Tibial artery (tissue), 4 donors: ENCODE measurements at places on chromosomes 2 and 18.
A peak's percentile ranks its signal among the peaks of the same experiment; 100 is the strongest.

DNA sequence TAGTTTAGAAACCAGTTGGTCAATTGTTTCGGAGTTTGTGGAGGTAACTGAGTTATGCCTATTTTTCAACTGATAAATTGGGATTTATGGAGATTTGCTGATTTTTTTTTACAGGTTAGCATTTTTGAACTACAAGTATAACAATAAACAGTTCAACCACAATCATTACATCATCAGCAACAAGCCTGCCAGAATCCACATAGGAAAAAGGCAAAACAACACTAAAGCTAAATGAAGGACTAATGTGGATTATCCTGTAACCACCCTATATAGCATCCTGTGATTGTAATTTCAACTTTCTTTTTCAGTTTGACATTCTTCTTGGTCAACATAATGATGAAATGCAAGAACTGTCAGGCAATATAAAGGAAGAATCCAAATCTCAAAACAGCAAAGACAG lies 76.5 kb downstream of the CCDC102B start:
- no peaks in the 10 kb centered on the region for H3K4me1 ChIP-seq
- H3K36me3 ChIP-seq = no peaks in the 10 kb centered on the region
- DNase-seq = no peak

- no peak for DNase-seq
- H3K36me3 ChIP-seq = no peaks in the 10 kb centered on the region
- H3K27ac ChIP-seq = no peak overlapping the region
- no peak overlapping the region for H3K4me3 ChIP-seq
Observed at GRCh38 chr18:40752316-40752715, 1202.7 kb upstream of the PIK3C3 start.

GRCh38 chr18:21949326-21950015 lies 208.9 kb downstream of the MIB1 start:
- no peaks in the 10 kb centered on the region for H3K36me3 ChIP-seq
- no peaks in the 10 kb centered on the region for H3K27me3 ChIP-seq
- H3K4me1 ChIP-seq = no peaks in the 10 kb centered on the region
- DNase-seq = no peak

DNA sequence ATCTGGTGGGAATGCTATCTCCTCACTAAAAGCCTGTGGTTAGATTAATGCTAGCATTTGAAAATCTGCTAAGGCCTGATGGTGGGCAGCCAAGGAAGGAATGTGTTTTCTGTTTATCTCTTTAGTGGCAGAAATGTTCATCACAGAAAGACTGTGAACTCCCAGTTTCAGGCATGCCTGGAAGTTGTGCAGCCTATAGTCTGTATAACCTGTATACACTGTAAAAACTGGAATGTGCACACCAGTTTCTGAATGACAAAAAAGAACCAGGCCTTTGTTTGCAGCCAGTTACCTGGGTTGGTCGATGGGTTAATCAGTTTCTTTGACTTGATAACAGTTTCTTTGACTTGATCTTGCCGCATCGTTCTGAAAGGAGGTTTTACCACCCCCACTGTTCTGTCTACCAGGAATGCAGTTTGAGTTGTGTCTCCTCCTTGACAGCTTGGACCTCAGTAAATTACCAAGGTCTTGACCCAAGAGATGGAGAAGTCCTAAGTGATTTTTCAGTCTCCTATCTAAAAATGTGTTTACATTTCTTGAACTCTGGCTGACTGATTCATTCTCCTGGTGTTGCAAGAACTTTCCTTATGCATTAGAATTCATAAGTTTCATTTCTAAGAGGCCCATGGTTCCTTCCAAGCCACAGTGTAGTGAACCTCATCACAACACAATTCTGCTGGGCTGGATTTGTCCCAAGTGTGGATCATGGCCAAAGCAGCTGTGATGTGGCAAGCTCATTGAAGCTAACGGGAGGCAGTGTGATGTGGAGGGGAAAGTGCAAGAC lies 62.2 kb downstream of the KIAA2012 start:
- H3K27me3 ChIP-seq = no peaks in the 10 kb centered on the region
- DNase-seq = peak; percentile 90
- H3K36me3 ChIP-seq = no peaks in the 10 kb centered on the region

GRCh38 chr2:134104754-134105153 lies 149.1 kb upstream of the MGAT5 start:
- no peak overlapping the region for H3K27ac ChIP-seq
- H3K27me3 ChIP-seq = no peaks in the 10 kb centered on the region
- no peaks in the 10 kb centered on the region for H3K36me3 ChIP-seq
- H3K4me3 ChIP-seq = no peak overlapping the region
- no peaks in the 10 kb centered on the region for H3K4me1 ChIP-seq

DNA sequence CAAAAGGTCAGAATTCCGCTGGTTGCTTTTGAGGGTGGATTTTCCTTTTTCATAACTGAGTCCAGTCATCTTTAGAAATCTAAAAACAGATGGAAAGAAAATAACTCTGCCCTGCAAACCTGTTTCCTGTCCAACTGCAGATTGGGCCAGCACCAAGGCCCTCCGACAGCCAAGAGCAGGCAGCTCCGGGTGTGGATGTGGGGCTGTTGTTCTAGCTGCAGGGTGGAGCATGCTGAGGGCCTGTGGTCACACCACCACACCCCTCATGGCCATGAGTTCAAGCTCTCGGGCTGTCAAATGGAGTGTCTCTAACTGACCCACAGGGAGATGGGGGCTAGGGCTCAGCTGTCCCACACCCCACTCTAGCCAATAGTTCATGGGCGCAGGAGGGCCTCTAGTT lies 69.3 kb upstream of the BZW1 start:
- H3K4me1 ChIP-seq = peaks cover 47% of the 10 kb centered on the region
- peak overlapping the region; percentile 95 for H3K27ac ChIP-seq
- H3K36me3 ChIP-seq = no peaks in the 10 kb centered on the region
- peak; percentile 85 for DNase-seq
- H3K4me3 ChIP-seq = no peak overlapping the region
- H3K27me3 ChIP-seq = no peaks in the 10 kb centered on the region

GRCh38 chr2:37871456-37872191 lies 53.5 kb upstream of the RMDN2 start:
- no peak overlapping the region for H3K4me3 ChIP-seq
- no peak for DNase-seq
- H3K4me1 ChIP-seq = no peaks in the 10 kb centered on the region
- no peaks in the 10 kb centered on the region for H3K27me3 ChIP-seq
- H3K36me3 ChIP-seq = no peaks in the 10 kb centered on the region

GRCh38 chr18:40577239-40577980 lies 1377.6 kb upstream of the PIK3C3 start:
- DNase-seq = no peak
- no peaks in the 10 kb centered on the region for H3K4me1 ChIP-seq
- H3K27ac ChIP-seq = no peak overlapping the region
- no peaks in the 10 kb centered on the region for H3K27me3 ChIP-seq

DNA sequence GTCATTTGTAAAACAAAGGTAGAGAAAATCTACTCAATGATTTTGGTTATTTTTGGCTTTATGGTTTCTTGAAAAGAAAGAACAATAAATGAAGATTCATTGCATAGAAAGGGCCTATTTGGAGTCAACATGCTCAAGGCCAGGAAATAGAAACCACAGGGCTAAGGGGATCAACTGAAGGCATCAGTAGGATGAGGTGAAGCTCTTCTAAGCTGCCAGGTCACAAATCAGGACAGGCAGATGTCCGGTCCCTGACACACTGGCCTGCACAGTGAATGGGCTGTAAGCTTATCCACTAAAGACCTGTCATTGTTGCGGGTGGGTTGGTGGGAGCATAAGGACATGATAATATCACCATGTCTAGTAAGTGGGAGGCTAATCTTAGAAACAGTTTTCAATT lies 31.6 kb upstream of the RNF138 start:
- H3K27ac ChIP-seq = no peak overlapping the region
- DNase-seq = no peak
- H3K4me1 ChIP-seq = no peaks in the 10 kb centered on the region
- H3K4me3 ChIP-seq = no peak overlapping the region
- H3K27me3 ChIP-seq = no peaks in the 10 kb centered on the region

DNA sequence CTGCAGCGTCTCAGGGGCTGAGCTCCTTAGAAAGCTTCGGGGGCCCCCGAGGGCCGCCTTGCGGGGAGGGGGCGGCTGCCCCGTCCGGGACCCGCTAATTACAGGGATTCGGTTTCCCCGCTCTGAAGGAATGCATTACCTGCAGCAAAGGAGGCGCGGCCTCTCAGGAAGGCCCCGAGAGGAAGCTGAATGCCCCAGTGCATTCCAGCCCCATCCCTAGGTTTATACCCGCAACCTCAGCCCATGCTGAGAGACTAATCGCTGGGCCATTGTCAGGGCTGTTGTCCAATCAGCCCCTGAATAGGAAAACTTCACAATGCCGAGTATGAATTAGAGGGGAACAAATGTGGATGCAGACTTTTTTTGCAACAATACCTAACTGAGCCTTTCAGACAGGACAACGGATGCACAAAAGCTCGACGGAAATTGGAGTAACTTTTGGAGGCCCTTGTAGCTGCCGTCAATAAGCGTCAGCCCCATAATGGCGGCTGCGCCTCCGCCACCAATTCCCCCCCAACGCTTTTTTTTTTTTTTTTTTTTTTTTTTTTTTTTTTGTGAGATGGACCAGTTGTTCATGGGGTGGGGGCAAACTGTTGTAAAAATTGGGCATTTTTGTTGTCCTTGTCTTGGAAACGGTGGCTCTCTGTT lies 138.6 kb upstream of the SIX3 start:
- peaks cover 84% of the 10 kb centered on the region for H3K27me3 ChIP-seq
- H3K36me3 ChIP-seq = no peaks in the 10 kb centered on the region
- no peaks in the 10 kb centered on the region for H3K4me1 ChIP-seq
- H3K27ac ChIP-seq = no peak overlapping the region
- DNase-seq = no peak

DNA sequence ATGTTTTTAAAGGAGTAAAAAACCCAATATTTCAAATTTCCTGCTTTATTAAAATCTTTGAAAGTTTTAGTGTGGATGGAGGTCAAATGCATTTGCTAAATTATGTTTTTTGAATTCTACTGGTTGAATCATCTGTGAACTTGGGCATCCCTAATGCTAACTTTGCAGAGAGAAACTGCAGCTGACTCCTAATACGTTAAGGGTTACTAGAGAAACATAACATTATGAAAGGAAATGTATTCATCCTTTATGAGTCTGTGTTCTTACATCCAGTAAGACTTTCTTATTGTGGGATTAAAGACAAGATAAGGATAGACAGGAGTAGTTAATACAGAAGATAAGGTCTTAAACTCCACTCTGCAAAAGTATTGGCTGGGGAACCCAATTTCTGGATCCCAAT lies 140.6 kb downstream of the FAM124B start:
- H3K36me3 ChIP-seq = no peaks in the 10 kb centered on the region
- no peak overlapping the region for H3K27ac ChIP-seq
- no peak overlapping the region for H3K4me3 ChIP-seq
- peaks cover 5% of the 10 kb centered on the region for H3K4me1 ChIP-seq

GRCh38 chr18:31156821-31157763 lies 5.6 kb downstream of the DSC1 start:
- no peaks in the 10 kb centered on the region for H3K27me3 ChIP-seq
- no peak for DNase-seq
- H3K4me1 ChIP-seq = peaks cover 3% of the 10 kb centered on the region
- H3K4me3 ChIP-seq = no peak overlapping the region
- no peak overlapping the region for H3K27ac ChIP-seq
- no peaks in the 10 kb centered on the region for H3K36me3 ChIP-seq

DNA sequence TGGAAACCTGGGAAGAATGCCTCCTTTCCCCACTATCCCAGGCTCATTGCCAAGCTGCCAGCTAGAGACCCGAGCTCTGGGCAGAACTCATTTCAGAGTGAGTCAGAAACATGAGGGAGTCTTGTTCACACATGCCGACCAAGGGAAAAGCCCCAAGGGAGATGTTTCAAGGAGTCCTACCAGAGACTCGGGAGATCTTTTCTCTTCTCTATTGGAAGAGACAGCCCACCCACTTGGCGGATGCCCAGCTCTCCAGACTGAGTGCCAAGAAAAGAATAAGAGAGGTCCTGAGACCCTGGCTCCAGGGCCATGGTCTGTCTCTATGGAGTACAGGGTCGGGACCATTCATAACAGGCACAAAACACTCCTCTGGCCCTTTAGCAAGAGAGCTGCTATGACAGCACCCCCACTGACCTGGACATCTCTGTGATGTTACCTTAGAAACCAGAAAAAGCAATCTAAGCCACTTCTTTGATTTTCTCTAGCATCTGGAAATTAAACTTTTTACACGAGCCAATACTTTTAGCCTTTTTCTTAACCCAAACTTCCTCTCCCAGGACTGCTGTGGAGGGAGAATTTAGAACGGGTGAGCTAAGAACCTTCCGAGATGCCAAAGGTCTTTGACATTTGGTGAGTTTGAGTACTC lies 18.5 kb upstream of the IGFBP5 start:
- no peaks in the 10 kb centered on the region for H3K36me3 ChIP-seq
- H3K4me3 ChIP-seq = no peak overlapping the region
- H3K4me1 ChIP-seq = peaks cover 33% of the 10 kb centered on the region

DNA sequence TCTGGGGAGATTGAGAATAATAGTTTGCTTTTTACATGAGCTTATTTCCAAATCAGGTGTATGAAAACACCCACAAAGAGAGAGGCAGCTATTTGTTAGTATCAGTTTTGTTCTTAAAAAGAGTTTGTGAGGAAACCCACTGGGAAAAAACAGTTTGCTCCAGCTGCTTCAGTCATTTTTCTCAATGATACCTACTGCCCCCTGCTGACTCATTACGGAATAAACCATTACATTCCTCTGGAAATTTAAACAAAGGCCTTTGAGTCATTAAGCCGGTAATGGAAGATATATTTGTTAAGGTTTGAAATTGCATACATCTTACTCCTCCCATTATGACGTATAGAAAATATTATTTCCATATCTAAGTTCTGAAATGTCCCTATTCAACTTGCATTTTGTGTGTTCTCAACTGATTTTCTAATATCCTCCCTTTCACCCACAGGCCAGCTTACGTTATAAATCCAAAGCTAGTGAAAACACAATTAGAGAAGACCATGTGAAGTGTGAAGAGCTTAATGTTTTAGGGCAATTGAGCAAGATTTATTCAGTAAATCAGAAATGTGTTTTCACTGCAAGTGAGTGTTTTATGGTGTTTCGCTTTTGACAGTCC lies 761.6 kb downstream of the DSC3 start:
- no peaks in the 10 kb centered on the region for H3K4me1 ChIP-seq
- DNase-seq = no peak
- no peak overlapping the region for H3K4me3 ChIP-seq
- no peak overlapping the region for H3K27ac ChIP-seq

DNA sequence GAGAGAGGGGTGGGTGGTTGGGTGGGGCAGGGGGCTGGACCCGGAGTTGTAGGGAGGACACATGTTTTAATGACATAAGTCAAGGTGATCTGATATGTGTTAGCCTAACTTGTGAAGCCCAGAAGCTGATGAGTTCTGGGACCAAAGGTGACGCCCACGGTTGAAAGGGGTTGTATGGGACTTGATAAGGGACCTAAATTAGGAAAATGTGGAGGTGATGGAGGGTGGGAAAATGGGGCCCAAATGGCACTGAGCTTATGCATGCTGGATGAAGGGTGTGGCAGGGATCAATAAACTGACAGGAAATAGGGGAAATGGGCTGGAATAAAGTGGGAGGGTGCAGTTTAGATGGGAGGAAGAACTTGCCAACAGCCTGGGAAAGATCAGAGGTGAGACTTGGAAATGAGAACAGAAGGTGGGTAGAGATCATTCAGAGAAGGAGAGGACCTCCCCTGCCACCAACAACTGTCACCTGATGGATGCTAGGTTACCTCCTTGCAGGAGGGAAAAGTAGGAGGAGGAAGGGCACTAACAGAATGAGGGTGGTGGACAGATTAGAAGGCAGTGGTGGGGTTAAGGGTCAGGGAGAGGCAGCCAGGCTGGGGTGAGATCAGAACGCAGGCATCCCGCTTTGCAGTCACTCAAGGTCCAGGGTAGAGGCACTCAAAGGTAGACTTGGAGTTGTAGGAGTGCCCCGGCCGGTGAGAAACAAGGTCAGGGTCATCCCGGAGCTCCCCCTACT lies 15.3 kb downstream of the WNT10A start:
- no peak overlapping the region for H3K4me3 ChIP-seq
- H3K27me3 ChIP-seq = peaks cover 7% of the 10 kb centered on the region
- no peak for DNase-seq
- peaks cover 37% of the 10 kb centered on the region for H3K4me1 ChIP-seq
- no peaks in the 10 kb centered on the region for H3K36me3 ChIP-seq
- H3K27ac ChIP-seq = no peak overlapping the region
